Left cardiac atrium (tissue), 4 donors: ENCODE measurements at places on chromosomes 12 and 14.

- no peak for DNase-seq
Observed at GRCh38 chr12:27331291-27331926, 1.2 kb upstream of the BMAL2 start.

GRCh38 chr14:39861229-39861600 is 429.0 kb upstream of the FBXO33 start:
- no peak for DNase-seq

- DNase-seq, result no peak
Observed at GRCh38 chr12:59973515-59973914, 377.7 kb downstream of the SLC16A7 start.

DNA sequence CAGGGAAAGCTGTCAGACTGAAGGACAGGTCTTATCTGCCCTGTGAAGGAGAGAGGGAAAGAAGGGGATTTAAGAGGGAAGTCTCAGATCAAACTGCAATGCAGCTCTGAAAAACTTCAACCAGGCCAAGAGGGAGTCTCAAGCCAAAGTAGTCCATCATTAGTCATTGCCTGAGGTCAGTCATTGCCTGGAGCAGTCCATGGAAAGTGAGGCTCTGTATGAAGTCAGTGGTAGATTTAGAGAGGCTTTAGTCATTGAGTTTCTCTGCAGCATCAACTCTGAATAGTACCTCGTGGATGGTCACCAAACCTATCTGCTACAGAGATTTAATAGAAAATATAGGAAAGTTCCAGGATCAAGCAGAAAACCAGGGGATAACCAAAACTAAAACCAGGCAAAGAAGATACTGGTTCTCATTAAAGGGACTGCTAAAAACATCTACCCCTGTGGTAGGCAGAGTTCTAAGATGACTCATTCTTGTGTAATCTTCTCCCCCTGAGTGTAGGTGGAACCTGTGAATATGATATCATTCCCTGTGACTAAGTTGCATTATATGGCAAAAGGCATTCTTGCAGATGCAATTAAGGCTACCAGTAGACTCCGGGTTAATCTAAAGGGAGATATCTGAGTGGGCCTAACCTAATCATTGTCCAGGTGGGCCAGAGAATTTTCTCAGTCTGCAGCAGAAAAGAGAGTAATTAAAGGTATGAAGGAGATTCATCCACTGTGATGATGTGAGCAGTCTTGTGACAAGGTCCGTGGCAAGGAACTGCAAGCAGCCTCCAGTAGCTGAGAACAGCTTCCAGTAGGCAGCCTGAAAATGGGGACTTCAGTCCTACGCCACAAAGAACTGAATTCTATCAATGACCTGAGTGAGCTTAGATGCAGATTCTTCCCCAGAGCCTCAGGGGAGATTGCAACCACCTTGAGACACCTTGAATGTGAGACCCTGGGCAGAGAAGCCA is 123.1 kb downstream of the GALC start:
- no peak for DNase-seq

- no peak for DNase-seq
Observed at GRCh38 chr14:89121968-89122620, 294.9 kb downstream of the FOXN3 start.
